ENCODE measurements at places on chromosomes 4 and X. TPM values are rescaled to one million over a fixed set of nuclear protein-coding genes. Genes with fewer than 3 reads are reported as not detected.

GRCh38 chrX:118976599-118977340 is 2.4 kb downstream of the LONRF3 start:
- DNase-seq = no peak

DNA sequence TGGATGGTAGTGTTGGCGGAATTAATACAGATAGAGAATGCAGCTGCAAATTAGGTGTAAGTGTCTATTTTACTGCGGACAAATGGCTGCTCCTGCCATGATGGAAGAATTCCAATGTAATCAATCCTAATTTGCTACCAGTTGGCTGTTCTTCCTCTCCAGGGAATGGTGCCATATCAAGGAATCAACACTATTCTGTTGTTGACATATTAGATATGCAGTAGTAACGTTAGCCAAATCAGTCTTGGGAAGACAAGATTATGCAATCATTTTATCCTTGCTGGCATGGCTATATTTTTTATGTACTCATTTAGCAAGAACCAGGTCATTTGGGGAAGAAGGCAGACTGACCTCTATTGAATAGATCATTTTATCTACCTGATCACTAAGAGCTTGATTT is 271.2 kb upstream of the AGA start:
- DNase-seq = no peak

CTAG1B gene
- not detected for polyA plus RNA-seq

GRCh38 chr4:47145630-47146029 is 114.3 kb downstream of the GABRB1 start:
- DNase-seq = no peak

DNA sequence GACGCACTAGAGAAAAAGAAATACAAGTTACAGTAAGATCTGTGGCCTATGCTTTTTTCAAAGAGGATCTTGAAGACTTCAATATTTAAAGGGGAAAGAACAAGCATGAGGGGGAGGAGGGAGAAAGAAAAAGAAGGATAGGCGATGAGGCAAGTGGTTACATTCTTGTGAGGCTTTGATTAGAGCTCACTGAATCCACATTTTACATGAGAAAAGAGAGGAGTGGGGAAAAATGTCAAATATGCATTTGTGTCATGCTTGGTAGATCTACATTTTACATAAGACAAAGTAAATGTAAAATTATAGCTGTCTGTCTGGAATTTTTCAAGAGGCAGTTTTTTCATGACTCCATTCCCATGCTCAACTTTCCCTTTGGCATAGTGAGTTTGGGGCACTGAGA is 965.9 kb downstream of the FSTL5 start:
- DNase-seq = no peak

Measured in left kidney (tissue), 8 donors.